Forelimb muscle (tissue), 1 donor: ENCODE measurements at places on chromosomes 2 and 18. TPM values are rescaled to one million over a fixed set of nuclear protein-coding genes. Genes with fewer than 3 reads are reported as not detected.

- DNase-seq, result no peak
These were observed 819 bp upstream of the NCOA1 start for GRCh38 chr2:24490181-24490689.

The ARHGAP15 gene
- 8.1 TPM for polyA plus RNA-seq

DNA sequence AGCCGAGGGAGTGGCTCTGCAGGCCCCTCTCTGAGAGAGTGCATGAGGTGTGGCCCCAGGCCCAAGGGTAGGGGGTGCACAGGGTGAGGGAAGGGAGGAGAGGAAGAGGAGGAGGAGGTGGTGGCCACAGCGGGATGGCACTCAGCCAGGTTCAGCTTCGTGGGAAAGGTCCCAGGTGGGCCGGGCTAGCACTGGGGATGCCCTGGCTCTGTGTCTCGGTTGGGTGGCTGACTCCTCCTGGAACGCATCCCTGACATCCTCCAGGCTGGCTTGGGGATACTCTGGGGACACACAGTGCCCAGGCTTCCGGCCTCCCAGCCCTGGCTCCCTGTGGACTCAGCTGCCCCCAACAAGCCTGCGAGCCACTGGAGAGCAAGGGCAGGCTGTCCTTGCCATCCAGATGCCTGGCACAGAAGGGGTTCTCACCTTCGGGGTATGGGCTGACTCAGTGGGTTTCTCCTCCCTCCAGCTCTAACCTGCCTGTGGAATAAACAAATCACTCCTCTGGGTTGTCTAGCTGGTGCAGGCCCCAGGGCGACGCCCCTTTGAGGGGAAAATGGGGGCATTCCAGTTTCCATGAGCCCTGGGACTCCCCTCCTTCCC is 582 bp upstream of the ZAP70 start:
- no peak for DNase-seq

The NGEF gene
- 1.2 TPM for polyA plus RNA-seq

- no peak for DNase-seq
These were observed 14.7 kb downstream of the CDC42EP3 start for GRCh38 chr2:37656512-37657423.

GRCh38 chr2:144366825-144367429 is 153.0 kb downstream of the ZEB2 start:
- DNase-seq, result no peak

GRCh38 chr2:220424561-220424960 is 797.1 kb downstream of the SLC4A3 start:
- DNase-seq, result no peak

GRCh38 chr2:145029873-145030272 is 510.0 kb upstream of the ZEB2 start:
- DNase-seq, result no peak

The GYPC gene
- 108 TPM for polyA plus RNA-seq

The FAM228A gene
- polyA plus RNA-seq, result 0.40 TPM
